ENCODE measurements at places on chromosomes 2 and 18. TPM values are rescaled to one million over a fixed set of nuclear protein-coding genes. Genes with fewer than 3 reads are reported as not detected.

DNA sequence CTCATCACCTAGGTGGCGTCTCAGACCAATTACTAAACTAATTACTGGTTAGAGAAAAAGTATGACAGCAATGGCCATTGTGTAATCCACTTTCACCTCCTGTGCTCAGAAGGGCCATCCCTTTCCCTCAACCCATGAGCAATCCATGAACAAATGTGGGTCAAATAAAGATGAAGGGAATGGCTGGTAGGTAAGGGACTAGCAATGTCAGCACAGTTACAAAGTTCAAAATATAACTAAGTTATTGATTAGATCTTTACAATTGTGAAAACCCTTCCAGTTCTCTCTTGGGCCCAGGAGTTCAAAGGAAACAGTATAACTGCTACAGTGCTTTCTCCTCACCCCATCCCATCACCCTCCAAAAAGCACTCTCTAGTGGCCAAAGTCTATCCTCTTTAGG, 98.3 kb downstream of the DTNA start:
- H3K27ac ChIP-seq: no peak overlapping the region
- no peaks in the 10 kb centered on the region for H3K36me3 ChIP-seq
- no peaks in the 10 kb centered on the region for H3K27me3 ChIP-seq
- no peak overlapping the region for H3K4me3 ChIP-seq
- DNase-seq: no peak

GRCh38 chr2:130920415-130921163, 83.9 kb downstream of the ARHGEF4 start:
- no peaks in the 10 kb centered on the region for H3K4me1 ChIP-seq
- no peak overlapping the region for H3K27ac ChIP-seq
- H3K27me3 ChIP-seq: peaks cover 10% of the 10 kb centered on the region
- DNase-seq: peak; percentile 83

GRCh38 chr18:29879763-29880162, 1162.8 kb downstream of the DSC3 start:
- H3K4me1 ChIP-seq: no peaks in the 10 kb centered on the region
- no peaks in the 10 kb centered on the region for H3K27me3 ChIP-seq
- H3K27ac ChIP-seq: no peak overlapping the region

- H3K27ac ChIP-seq: peak overlapping the region; percentile 80
- no peaks in the 10 kb centered on the region for H3K27me3 ChIP-seq
- no peaks in the 10 kb centered on the region for H3K36me3 ChIP-seq
- H3K4me3 ChIP-seq: no peak overlapping the region
- no peak for DNase-seq
Measured at GRCh38 chr18:57630754-57631595, 9.3 kb upstream of the NARS1 start.

DNA sequence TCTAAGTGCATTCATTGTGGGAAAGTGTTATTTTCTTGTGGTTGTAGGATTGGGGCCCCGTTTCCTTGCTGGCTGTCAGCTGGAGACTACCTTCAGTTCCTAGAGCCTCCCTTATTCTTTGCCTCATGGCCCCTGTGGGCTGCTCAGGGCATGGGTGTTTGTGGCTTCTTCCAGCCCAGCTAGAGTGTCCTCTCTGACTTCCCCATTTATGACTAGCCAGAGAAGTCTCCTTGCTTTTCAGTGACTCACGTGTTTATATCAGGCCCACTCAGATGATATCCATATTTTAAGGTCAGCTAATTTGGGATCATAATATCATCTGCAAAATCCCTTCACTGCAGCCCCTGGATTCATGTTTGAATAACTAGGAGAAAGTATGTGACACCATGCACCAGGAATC, 62.8 kb downstream of the DTNA start:
- H3K4me3 ChIP-seq: no peak overlapping the region
- peaks cover 18% of the 10 kb centered on the region for H3K4me1 ChIP-seq
- DNase-seq: no peak
- no peak overlapping the region for H3K27ac ChIP-seq
- H3K36me3 ChIP-seq: no peaks in the 10 kb centered on the region

GRCh38 chr2:29401994-29402393, 286.8 kb downstream of the CLIP4 start:
- H3K4me1 ChIP-seq: no peaks in the 10 kb centered on the region
- no peak overlapping the region for H3K4me3 ChIP-seq
- no peaks in the 10 kb centered on the region for H3K36me3 ChIP-seq

GRCh38 chr2:147511491-147511948, 333.3 kb upstream of the ACVR2A start:
- no peak overlapping the region for H3K27ac ChIP-seq
- no peaks in the 10 kb centered on the region for H3K27me3 ChIP-seq
- H3K4me3 ChIP-seq: no peak overlapping the region

GRCh38 chr18:3706279-3707097, 256.5 kb downstream of the TGIF1 start:
- no peaks in the 10 kb centered on the region for H3K27me3 ChIP-seq
- no peaks in the 10 kb centered on the region for H3K36me3 ChIP-seq

DNA sequence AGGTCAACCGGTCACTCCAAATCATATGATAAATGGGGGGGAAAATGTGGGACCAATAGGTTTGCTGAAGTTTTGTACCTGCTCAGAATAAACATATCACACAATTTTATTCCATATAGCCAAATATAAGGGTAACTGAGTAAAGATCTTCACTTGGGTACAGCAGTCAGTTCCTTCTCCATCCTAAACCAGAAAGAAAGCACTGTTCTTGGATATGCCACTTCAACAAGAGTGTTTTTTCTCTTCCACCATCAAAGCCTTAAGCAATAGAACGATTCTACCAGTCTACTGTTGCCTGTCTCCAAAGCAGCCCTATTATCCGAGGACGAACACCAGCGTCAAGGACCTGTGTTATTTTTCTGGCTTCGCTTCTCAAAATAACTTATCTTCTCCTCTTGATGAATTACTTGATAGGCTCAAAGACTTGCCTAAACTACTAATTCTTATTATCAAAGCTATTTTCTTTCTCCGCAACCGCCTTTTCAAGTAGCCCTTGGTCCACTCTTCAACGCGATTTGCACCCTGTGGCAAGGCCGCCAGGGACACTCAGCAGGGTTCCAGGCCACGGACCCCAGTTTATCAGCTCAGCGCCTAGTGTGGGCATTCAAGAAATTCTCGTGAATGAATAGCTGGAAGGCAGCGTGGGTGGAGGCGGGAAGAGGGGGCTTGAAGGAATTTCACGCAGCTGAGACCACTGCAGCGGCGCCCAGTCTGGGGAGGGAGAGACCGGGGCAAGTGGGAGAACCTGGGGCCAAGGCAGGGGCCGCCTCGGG, 646 bp downstream of the ALS2 start:
- H3K27ac ChIP-seq: peak overlapping the region; percentile 22
- H3K4me1 ChIP-seq: peaks cover 8% of the 10 kb centered on the region
- H3K36me3 ChIP-seq: no peaks in the 10 kb centered on the region
- peak overlapping the region; percentile 71 for H3K4me3 ChIP-seq

GRCh38 chr2:64017811-64018700, 1.2 kb downstream of the VPS54 start:
- H3K27me3 ChIP-seq: no peaks in the 10 kb centered on the region
- H3K27ac ChIP-seq: peak overlapping the region; percentile 94
- H3K36me3 ChIP-seq: no peaks in the 10 kb centered on the region
- DNase-seq: peak; percentile 37

DNA sequence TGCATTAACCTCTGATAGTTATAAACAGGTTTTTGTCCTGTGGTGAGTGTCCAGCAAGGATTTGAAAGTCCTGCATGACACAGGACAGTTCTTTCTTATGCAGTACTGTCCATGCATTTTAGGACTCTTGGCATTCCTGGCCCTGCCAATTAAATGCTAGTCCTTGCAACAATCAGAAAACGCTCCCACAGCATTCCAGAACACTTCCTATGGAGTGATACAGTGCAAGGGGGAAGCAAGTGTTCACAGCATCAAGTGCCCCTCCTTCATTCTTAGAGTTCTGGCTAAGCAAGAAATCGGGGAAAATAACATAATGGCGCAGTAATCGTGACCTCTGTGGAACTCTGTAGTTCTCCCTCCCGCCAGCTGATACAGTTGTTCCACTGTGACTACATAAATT, 62.9 kb downstream of the ARHGAP28 start:
- no peak overlapping the region for H3K4me3 ChIP-seq
- H3K27ac ChIP-seq: no peak overlapping the region
- H3K4me1 ChIP-seq: no peaks in the 10 kb centered on the region

DNA sequence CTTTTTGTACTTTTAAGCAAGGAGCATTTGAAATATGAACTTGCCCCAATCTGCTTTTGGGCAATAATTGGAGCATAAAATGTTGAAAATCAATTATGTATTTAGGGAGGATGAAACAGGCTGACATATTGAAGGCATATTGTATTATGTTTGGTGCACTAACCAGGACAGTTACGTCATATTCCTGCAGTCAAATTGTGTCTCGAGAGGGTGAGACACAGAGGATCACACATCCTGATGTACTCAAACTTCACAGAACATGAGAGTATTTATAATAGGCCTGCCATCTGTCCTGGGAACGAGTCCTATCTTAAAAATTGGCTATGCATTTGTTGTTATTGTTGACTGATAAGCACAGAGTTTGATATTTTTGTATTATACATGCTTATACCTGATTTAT, 44.7 kb downstream of the TANC1 start:
- no peak for DNase-seq
- peaks cover 38% of the 10 kb centered on the region for H3K4me1 ChIP-seq
- no peaks in the 10 kb centered on the region for H3K36me3 ChIP-seq
- no peaks in the 10 kb centered on the region for H3K27me3 ChIP-seq

GRCh38 chr2:109203246-109204011, 74.4 kb downstream of the SH3RF3 start:
- DNase-seq: no peak
- no peaks in the 10 kb centered on the region for H3K36me3 ChIP-seq
- no peak overlapping the region for H3K4me3 ChIP-seq
- no peaks in the 10 kb centered on the region for H3K27me3 ChIP-seq
- peaks cover 4% of the 10 kb centered on the region for H3K4me1 ChIP-seq

DNA sequence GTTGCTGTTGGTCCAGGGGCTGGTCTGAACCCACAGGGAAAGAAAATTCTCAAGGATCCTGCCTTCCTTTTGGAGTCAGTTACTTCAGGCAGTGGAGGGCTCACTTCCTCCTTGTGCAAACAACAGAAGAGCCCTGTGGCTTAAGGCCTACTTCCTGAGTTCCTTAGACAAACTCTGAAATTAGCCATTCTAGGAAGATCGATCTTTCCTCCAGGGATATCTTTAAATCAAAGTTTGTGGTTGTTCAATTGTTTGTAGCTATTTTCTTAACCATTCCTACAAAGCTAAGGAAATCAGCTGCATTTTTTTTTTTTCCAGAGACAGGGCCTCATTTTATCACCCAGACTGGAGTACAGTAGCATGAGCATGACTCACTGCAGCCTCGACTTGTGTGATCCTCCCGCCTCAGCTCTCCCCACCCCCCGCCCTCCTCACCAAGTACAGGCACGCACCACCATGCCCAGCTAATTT, 156.0 kb downstream of the TANC1 start:
- H3K27ac ChIP-seq: peak overlapping the region; percentile 70
- no peak overlapping the region for H3K4me3 ChIP-seq
- no peaks in the 10 kb centered on the region for H3K27me3 ChIP-seq
- H3K36me3 ChIP-seq: no peaks in the 10 kb centered on the region

- H3K36me3 ChIP-seq: no peaks in the 10 kb centered on the region
- DNase-seq: peak; percentile 70
Measured at GRCh38 chr2:142112757-142113221, 18.0 kb downstream of the LRP1B start.

GRCh38 chr2:83587309-83587708, 871.8 kb downstream of the SUCLG1 start:
- DNase-seq: no peak
- H3K27ac ChIP-seq: no peak overlapping the region
- no peaks in the 10 kb centered on the region for H3K4me1 ChIP-seq
- H3K36me3 ChIP-seq: no peaks in the 10 kb centered on the region
- no peaks in the 10 kb centered on the region for H3K27me3 ChIP-seq

DNA sequence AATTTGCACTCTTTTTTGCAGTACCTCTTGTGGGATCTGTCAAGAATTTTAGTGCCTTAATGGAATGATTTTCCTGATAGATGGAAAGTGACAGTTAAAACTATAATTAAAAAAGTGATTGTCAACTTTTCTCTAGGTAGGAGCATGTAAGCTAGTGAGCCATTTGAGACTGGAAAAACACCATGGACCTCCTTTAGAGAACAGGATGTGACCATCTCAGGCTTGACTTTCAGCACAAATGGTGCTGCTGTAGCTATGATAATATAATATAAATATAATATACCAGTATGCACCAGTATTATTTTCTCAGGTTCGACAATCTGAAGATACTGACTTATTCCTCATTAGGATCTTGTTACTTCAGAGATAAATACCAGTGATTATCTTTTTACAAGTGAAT, 27.8 kb downstream of the ZNF236 start:
- no peak overlapping the region for H3K4me3 ChIP-seq
- no peaks in the 10 kb centered on the region for H3K27me3 ChIP-seq
- DNase-seq: no peak
- no peaks in the 10 kb centered on the region for H3K4me1 ChIP-seq
- no peaks in the 10 kb centered on the region for H3K36me3 ChIP-seq

DNA sequence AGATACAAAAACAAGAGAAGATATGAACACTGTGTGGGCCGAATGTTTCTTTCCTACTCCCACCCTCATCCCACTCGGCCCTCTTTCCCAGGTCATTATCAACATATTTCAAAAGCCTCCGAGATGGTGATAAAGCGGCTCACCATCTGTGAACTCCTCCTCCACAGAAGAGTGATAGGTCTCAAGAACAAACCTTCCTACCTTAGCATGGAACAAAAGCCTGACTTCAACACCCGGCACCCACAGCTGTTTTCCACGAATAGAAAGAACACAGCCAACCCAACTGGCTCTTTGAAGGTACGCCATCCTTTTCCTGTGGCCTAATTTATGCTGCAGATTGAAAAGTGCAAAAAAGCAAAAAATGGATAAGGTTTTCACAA, 28.8 kb downstream of the BCL2 start:
- H3K4me3 ChIP-seq: no peak overlapping the region
- peaks cover 16% of the 10 kb centered on the region for H3K4me1 ChIP-seq
- no peak for DNase-seq
- no peak overlapping the region for H3K27ac ChIP-seq
- no peaks in the 10 kb centered on the region for H3K27me3 ChIP-seq

GRCh38 chr2:62238236-62238635, 42.3 kb downstream of the B3GNT2 start:
- H3K27ac ChIP-seq: no peak overlapping the region
- no peaks in the 10 kb centered on the region for H3K27me3 ChIP-seq
- H3K4me3 ChIP-seq: peak overlapping the region; percentile 9
- DNase-seq: peak; percentile 38
- H3K4me1 ChIP-seq: no peaks in the 10 kb centered on the region

SDC1 gene
- 16.7 TPM for total RNA-seq

ATP6V1C2 gene
- 5.9 TPM for total RNA-seq

TFCP2L1 gene
- total RNA-seq: 0.60 TPM

REG1B gene
- total RNA-seq: not detected

LYPD6B gene
- not detected for total RNA-seq

APCDD1 gene
- total RNA-seq: 48.4 TPM

DTNB gene
- total RNA-seq: 8.5 TPM

EGR4 gene
- total RNA-seq: not detected

PLCD4 gene
- 0.78 TPM for total RNA-seq

HOXD4 gene
- total RNA-seq: 13.6 TPM

KCNE4 gene
- 1.4 TPM for total RNA-seq

GAL3ST2 gene
- 0.25 TPM for total RNA-seq

CHRNG gene
- total RNA-seq: not detected

KCNG2 gene
- not detected for total RNA-seq

PARD6G gene
- total RNA-seq: 4.3 TPM

Measured in adrenal gland (tissue), 19 donors.